ENCODE measurements at places on chromosomes 1 and 21.

DNA sequence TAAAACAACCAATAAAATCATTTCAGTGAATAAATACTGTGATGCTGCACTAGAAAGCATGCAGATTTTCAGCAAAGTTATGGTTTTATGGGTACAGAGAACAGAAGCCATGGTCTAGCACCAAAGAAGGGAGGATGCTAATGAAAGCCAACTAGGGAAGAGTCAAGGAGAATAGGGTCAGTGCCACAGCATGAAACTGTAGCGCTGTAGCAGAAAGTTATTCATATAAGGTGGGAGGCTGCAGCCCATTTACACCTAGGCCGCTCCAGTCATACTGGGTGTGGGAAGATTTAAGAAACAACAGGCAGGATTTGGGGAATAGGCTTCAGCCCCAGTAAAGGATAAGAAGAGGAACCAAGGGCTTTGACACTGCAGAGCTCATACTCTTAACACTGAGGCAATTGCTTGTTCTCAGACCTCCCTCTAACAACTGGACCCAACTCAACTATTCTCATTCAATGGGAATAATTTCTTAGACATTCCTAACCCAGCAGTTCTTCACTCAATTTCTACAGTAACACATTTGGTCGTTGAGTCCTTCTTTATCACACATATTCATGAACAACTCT lies 4.4 kb downstream of the IFI16 start:
- DNase-seq, result no peak

- DNase-seq, result no peak
These were observed 41.6 kb upstream of the TRAPPC10 start for GRCh38 chr21:43970551-43970950.

- no peak for DNase-seq
These were observed 17.9 kb downstream of the LRRC7 start for GRCh38 chr1:69585666-69586065.

DNA sequence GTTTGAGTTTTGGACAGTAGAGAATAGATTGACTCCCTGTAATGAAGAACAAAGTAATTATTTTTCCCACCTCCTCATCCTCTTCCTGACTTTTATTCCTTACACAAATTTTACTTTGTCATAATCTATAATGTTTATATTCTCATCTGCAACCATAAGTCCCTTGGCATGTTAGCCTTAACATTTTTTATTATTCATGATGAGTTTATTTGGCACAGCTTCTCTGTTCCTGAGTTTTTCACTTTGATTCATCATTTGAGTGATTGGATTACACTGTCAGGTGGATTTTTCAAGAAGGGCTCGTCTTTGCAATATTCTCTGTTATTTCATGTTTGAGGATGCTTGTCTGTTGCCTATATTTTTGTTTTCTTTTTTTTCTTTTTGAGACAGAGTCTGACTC lies 35.7 kb downstream of the TNFRSF8 start:
- DNase-seq, result no peak

DNA sequence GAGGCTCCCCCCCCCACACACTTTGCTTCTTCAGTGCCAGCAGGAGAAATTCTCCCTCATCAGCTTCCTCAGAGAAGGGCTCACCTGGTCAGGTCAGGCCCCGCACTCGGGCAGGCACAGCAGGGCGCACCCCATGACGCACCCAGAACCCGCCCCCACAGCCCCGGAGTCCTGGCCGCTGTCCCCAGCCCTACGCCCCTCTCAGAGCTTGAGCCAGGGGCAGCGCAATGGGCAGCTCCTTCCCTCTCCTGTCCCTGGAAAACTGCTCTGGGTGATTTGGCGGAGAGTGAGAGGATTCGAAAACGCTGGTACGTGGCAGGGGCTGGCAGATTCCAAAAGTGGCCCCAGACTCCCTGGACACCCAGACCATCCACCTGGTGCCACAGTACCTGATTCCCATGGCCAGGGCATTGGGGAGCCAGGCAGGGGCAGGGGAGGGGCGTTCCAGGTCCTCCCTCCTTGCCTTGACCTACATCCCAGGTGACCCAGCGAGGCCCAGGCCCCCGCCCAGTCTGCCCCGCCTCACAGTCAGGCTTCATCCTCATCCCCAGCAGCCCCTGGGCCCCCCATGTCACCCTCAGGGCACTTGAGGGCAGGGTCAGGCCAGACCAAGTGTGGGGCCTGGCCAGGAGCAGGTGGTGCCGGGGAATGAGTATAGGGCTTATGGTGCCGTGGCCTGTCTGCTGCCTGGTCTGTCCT lies 23.7 kb downstream of the RRP1 start:
- no peak for DNase-seq

- DNase-seq, result no peak
These were observed 20.2 kb downstream of the PEA15 start for GRCh38 chr1:160225345-160225744.

DNA sequence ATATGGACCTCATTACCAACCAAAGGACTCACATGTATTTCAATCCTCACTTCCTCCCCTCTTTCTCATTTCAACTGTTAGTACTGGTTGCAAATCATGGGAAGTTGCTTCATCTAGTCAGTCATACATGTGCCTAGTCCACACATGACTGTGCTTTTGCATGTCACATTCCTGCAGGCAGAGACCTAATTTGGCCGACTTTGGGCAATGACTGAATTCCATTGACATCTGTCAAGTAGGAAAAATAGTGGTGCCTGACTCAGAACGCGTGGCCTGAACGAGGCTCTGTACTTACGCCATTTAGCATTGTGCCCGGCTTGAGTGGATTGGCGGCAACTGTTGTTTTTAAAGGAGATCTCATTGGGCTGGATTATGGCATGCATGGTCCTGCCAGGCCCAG lies 18.0 kb downstream of the PTPRU start:
- no peak for DNase-seq

DNA sequence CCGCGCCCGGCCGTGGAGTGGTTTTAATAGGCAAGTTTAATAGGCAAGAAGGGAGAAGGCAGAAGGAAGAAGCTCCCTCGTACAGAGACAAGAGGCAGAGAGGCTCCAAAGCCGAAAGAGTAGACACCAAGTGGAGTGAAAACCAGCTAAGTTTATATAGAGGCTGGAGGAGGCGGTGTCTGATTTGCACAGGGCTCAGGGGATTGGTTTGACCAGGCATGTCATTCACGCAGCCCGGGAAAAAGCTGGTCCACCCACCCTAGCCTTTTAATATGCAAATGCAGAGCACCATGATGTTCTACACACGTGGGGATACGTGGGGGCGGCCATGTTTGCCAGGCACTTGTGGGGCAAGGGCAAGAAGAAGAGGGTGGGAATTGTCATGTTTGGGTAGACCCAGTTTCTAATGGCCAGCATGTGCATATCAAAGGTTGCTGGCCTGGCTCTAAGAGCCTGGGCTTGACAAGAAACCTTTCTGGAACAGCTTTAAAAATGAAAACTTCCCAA lies 18.0 kb upstream of the SOD1 start:
- DNase-seq, result no peak

DNA sequence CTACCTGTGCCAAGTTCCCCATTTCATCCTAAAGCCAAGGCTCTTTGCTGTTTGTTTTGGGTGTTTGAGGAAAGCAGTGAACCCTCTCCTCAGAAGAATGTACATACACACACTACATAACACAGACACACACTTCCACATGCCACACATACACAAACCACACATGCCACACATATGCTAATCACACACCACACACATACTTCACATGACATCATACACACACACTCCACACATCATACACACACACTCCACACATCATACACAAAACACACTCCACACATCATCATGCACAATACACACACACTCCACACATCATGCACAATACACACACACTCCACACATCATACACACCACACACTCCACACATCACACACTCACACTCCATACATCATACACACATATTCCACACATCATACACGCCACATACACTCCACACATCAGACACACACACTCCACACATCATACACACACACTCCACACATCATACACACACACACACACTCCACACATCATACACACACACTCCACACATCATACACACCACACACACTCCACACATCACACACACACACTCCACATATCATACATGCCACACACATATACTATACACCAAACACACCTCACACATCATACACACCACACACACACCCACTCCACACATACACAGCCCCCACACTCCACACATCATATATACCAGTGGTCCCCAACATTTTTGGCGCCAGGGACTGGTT lies 22.7 kb upstream of the ZNF436 start:
- no peak for DNase-seq

GRCh38 chr1:98921817-98922216 lies 82.8 kb downstream of the PLPPR5 start:
- DNase-seq, result no peak

DNA sequence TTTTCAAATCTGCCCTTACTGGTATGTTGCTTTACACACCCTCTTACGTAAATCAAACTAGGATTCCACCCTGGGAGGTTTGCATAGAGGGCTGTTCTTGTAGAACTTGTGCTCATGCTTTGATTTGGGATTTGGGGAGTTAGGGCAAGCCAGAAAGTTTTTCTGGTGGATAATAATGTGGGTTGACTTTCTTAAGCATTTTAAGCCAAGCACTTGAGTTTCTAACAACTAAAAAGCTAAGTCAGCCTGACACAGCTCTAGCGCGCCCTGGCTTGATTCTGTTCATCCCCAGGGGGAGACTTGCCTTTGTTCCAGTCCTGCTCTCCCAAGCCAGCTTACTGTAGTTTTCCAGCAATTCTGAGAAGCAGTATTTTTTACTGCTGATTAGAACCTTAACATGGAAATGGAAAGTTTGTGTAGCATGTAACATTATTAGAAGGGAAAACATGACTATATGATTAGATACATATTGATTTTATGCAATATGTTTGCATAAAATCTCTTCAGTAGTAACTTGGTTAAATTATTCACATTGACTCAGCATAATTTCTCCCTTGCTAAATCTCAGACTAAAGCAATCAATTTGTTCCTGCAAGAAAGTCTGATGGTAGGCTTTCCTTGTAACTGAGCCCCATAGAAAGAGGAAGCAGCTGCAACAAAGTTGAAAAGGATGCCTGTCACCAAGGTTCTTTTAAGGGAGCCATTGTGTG lies 11.0 kb upstream of the PGD start:
- peak; percentile 27 for DNase-seq

GRCh38 chr1:108575375-108575774 lies 15.5 kb downstream of the EEIG2 start:
- no peak for DNase-seq

GRCh38 chr1:53730224-53730865 lies 8.6 kb downstream of the GLIS1 start:
- no peak for DNase-seq

GRCh38 chr1:31931593-31932225 lies 6.5 kb downstream of the PTP4A2 start:
- DNase-seq, result no peak

DNA sequence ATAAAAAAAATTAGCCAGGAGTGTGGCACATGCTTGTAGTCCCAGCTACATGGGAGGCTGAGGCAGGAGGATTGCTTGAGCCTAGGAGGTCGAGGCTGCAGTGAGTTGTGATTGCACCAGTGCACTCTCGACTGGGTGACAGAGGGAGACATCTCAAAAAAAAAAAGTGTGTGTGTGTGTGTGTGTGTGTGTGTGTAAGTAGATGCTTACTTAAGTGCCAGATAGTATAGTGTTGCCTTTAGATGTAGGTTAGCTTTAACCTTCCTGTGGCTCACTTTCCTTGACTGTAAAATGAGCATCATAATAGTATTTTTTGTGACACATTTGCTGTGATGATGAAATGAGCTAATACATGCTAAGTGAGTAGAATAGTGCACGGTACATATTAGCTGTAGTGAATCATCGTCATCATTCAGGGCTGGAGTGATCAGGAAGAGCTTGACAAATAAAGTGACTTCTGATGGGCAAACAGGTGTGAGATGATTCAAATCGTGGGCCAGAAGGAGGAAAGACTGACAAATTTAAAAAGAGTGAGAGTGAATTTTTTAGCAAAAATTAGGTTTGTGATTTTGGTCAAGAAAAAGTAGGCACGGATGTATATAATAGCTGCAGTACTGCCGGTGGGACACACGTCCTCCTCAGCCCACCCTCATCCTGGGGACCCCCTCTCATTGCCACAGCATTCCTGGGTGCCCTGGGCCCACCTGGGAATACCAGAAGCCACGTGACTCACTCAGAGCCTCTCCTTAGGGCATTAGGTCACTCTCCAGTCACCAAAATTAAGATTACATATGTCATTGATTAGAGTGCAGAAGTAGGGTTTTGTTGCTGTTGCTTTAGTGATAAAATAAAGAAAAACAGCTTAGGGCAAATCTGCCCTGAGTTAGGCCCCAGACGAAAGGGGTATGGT lies 33.9 kb downstream of the EIF2D start:
- DNase-seq, result no peak

DNA sequence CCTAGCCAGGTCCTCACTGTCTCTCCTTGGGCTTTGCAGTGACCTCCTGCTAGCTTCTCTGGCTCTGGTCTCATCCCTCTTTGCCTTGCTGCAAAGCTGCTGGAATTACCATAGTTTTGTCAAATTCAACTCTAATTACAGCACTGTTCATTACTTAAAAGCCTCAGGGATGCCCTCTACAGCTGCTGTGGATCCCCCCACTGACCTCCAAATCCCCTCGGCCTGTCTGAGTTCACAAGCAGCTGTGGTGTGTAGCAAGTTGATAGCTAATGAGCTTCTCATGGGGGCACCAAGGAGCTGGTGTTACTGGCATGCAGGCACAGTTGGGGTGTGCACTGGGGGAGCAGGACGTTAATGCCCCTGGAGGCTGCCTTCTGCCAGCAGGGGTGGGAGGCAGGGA lies 24.8 kb downstream of the NIPAL3 start:
- DNase-seq, result no peak

DNA sequence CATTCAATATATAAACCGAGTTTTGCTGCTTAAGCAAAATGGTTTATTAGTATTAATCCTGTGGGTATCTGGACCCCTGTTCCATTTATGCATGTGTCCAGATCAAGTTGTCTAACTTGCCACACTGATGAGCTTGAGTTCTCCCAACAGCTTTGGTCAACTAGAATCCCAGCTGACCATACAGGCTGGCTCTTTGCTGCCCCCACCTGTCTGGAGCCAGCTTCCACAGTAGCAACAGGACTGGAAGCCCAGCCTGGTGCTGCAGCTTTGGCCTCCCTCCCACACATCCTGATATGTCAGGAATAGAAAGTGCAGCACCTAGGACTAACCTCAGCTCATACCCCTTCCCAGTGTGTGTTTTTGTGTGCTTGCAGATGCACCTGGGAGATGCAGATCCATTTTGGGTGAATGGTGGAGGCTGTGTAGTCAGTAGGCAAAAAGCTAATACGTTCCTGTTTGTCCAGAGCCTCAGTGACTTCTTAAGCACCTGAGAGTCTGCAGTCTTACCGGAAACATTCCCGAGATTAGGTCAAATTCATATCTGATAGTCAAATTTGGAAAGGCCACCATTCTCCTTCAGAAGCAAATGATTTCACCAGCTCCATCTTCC lies 40.9 kb upstream of the BEND5 start:
- peak; percentile 17 for DNase-seq

Data from putamen (tissue), 1 donor.